ENCODE measurements at places on chromosomes 2 and 18.
A peak's percentile ranks its signal among the peaks of the same experiment; 100 is the strongest.

GRCh38 chr2:52916981-52917380, 850.6 kb upstream of the CHAC2 start:
- no peak for DNase-seq

- DNase-seq, result no peak
Observed at GRCh38 chr2:143473216-143473615, 344.0 kb downstream of the ARHGAP15 start.

- no peak for DNase-seq
Observed at GRCh38 chr2:173831312-173832229, 133.6 kb downstream of the SP3 start.

GRCh38 chr18:55337908-55338521, 250.0 kb downstream of the TCF4 start:
- no peak for DNase-seq

- no peak for DNase-seq
Observed at GRCh38 chr2:44389895-44390294, 28.1 kb downstream of the CAMKMT start.

- no peak for DNase-seq
Observed at GRCh38 chr2:222709191-222709891, 37.9 kb downstream of the MOGAT1 start.

GRCh38 chr2:191710411-191710900, 32.5 kb downstream of the NABP1 start:
- no peak for DNase-seq

GRCh38 chr18:4101009-4101408, 354.1 kb downstream of the DLGAP1 start:
- DNase-seq, result no peak

- no peak for DNase-seq
Observed at GRCh38 chr2:235576337-235576910, 82.6 kb downstream of the AGAP1 start.

DNA sequence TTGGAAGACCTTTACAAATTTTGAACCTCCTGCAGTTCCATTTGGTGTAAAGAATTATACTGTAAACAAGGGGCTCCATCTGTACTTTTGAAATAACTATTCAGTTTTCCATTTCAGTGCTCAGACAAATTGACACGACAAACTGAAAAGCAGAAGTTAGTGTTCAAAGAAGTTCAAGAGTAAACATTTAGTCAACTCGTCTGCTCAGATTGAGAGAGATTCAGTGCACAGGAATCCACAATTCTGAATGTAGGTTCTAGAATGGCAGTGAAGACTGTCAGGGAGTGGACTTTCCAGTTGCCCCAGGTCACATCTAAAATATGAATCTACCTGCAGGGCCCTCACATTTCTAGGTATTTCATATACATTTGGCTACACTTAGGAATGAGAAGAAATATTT, 322.3 kb upstream of the TCF4 start:
- DNase-seq, result no peak

GRCh38 chr2:98576666-98577312, 31.5 kb downstream of the COA5 start:
- no peak for DNase-seq

DNA sequence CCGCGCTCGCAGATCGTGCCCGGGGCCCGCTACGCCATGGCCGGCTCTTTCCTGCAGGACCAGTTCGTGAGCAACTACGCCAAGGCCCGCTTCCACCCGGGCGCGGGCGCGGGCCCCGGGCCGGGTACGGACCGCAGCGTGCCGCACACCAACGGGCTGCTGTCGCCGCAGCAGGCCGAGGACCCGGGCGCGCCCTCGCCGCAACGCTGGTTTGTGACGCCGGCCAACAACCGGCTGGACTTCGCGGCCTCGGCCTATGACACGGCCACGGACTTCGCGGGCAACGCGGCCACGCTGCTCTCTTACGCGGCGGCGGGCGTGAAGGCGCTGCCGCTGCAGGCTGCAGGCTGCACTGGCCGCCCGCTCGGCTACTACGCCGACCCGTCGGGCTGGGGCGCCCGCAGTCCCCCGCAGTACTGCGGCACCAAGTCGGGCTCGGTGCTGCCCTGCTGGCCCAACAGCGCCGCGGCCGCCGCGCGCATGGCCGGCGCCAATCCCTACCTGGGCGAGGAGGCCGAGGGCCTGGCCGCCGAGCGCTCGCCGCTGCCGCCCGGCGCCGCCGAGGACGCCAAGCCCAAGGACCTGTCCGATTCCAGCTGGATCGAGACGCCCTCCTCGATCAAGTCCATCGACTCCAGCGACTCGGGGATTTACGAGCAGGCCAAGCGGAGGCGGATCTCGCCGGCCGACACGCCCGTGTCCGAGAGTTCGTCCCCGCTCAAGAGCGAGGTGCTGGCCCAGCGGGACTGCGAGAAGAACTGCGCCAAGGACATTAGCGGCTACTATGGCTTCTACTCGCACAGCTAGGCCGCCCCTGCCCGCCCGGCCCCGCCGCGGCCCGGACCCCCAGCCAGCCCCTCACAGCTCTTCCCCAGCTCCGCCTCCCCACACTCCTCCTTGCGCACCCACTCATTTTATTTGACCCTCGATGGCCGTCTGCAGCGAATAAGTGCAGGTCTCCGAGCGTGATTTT, 7.6 kb downstream of the TBR1 start:
- no peak for DNase-seq

GRCh38 chr2:59047373-59047995, 806.4 kb upstream of the FANCL start:
- DNase-seq, result no peak

DNA sequence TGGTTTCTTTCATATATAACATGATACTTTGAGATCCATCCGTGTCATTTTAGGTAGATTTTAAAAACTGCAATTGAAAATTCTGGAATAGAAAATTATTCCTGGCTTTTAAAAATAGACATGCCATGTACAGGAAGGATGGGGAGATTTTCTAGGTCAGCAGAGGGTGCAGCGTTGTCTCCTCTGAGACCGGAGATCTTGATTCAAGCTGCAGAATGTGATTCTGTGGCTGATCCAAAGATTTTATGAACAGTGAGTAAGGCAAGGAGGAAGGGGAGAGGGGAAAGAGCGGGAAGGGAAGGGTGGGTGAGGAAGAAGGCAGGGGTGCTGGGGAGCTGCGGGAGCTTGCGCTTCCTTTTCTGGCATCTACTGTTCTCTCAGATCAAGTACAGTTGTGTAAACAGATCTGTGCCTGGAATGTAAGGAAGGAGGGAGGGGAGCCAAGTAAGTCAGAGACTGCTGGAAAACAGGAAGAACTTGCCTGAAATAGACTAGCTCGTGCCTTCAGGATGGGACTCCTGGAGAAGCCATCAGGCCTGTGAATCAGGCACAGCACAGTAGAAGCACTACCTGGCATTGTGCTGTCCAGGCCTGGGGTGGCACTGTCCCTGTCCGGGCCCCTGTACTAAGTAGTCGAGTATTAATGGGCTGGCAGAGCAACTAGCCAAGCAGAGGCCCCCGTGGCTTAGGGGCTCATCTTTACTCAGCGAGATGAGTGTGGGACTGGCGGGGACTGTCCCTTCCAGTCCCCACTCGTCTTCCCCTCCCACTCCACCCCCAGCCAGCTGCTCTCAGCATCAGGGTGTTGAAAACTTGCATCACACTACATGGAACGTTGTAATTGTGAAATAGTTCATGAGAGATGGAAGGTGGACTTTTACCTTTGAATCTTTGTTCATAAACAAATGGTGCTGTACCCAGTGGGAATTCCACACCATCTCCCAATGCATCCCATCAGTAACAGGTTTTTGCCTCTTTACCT, 163.5 kb downstream of the UXS1 start:
- no peak for DNase-seq

DNA sequence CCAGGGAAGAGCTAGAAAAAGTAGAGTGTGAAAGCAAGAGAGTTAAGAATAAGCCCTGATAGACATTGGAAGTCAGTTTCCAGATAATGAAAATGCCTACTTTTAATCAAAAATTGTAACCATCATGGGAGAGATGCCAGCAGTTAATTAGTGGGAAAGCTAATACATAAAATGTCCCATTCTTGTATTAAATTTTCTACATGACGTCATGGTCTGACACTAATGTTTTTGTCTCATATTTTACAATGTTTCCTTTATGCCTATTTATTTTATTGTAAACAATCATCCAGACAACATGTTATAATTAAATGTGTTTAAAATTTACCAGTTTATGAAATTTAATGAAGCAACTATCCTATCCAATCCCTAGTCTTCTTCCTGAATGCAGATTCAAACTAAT, 26.3 kb upstream of the CCDC178 start:
- DNase-seq, result no peak

- no peak for DNase-seq
Observed at GRCh38 chr2:128473175-128474035, 154.7 kb upstream of the HS6ST1 start.

GRCh38 chr2:84906108-84906899, 848 bp downstream of the TMSB10 start:
- peak; percentile 11 for DNase-seq

- DNase-seq, result no peak
Observed at GRCh38 chr18:48889115-48889941, 61.4 kb downstream of the SMAD7 start.

DNA sequence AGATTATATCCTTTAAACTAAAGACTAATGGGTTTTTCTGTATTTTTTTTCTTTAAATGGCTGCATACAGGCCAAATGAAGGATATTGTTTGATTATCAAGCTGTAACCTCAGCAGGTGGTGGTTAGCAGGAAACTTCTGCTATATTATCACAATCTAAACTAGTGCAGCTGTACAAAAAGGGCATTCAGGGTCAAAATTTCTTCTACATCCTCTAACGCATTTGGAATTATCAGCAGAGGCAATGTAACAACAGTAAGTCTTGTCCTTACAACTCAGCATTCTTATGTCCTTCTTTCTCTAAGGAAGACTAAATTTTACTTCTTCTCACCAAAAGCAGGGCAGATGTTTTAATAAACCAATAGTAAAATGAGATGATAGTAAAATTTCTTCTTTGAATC, 135.8 kb upstream of the FN1 start:
- DNase-seq, result no peak

GRCh38 chr2:233566141-233566956, at the start of gene USP40:
Gene USP40, minus strand, starts transcription at chr2:233566782. Its CDS starts 1,228 bp downstream, at chr2:233565554.
- no peak for DNase-seq

DNA sequence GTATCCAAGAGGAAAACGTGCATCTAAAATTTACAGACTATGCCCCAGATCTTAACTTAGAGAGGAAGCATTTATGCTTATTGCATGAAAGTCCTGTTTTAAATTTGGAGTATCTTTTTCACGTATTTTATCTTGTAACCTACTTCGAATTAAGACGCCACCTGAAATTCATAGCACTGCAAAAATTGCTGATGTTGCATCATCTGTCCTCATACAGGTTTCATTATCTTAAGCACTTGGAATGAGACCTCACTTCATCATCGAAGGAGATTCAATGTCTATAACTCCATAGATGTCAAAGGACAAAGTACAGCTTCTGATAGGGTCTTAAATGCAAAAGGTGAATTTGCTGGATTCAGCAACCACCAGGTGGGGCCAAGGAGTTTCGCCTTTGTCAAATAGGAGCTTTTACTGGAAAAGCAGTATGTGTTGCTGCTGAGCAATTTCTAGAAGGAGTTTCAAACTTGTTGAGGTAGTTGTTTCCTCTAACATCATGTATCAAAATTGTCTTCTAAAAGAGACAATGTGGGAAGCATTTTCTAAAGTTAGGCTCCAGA, 106.4 kb upstream of the CCDC85A start:
- DNase-seq, result no peak

GRCh38 chr2:25684577-25685473, 11.4 kb upstream of the DTNB start:
- no peak for DNase-seq

DNA sequence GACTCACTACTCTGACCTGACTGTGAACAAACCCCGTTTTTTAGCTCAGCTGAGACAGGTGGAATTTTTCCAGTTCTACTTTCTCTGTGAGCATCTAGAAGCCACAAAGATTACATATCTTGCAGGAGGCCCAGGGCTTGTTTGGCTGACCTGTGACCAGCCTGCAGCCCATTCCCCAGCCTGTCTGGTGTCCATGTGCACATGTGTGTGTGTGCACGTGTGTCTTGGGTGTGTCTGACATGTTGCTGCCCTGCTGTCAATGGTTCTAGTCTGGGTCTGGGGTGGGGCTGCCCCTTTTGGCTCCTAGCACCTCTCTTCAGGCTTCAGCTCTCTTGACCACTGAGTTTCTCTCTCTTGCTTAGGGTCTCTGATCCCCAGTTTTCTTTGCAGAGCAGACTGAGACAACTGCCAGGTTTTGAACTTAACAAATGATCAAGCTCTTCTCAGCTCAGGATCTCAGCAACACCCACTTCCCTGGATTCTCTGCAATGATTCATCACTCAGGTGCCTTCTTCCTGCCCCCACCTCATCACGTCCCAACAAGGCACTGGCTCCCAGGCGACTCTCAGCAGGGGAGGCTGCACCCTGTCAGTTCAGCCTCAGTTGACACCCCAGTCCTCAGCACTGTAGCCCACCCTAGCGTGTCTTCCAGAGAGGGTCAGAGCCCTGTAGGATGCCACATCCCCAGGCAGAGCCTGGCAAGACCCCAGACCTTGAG, 130.3 kb downstream of the CELF4 start:
- no peak for DNase-seq

DNA sequence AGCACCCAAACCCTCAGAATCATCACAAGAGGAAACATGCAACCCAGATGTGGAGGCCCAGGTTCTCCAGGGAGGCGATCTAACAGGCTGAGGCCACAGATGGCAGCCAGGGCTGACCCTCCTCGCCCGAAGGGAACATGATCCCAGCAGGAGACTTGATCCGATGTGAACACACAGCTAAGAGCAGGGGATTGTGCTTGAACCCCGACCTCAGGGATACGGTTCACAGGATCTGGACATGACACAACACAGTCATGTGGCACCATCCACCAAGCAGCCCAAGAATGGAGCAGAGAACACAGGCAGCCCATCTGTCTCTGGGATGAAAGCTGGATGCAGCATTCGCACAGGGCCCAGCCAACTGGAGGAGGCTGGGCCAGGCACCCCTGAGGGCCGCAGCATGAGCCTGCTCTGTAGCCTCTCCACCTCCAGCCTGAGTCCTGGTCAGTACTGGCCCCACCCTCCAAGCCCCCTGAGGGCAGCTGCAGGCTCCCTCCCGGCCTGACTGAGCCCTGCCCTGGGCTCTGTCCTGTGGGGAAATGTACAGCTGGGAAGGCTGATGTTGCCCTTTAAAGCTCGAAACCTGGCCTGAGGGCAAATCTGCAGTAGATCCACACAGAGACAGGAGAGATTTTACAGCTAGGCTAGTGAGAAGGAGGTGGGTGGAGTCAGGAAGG, 39.0 kb downstream of the AQP12A start:
- DNase-seq, result no peak

- DNase-seq, result no peak
Observed at GRCh38 chr18:62325806-62326645, 916 bp downstream of the TNFRSF11A start.

- DNase-seq, result no peak
Observed at GRCh38 chr2:25076749-25077148, 34.9 kb downstream of the EFR3B start.

DNA sequence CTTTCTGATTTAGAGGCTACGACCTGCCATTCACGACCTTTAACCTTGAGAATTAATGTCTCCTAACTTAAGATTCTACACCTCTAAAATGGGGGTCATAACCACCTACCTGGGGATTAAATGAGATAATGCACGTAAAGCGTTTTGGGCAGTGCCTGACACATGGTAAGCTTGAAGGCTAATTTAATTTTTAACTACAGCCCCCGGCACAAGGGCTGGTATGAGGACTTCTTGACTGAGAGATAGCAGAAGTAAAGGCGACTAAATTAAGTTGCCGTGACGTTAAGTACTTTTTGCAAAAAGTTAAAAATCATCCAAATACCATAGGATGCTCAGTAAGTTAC, 549 bp downstream of the MRPL35 start:
- no peak for DNase-seq

GRCh38 chr2:21740484-21740883, 616.7 kb downstream of the TDRD15 start:
- DNase-seq, result no peak

GRCh38 chr2:106596844-106597243, 109.7 kb downstream of the CD8B2 start:
- DNase-seq, result no peak
